Chondrocyte (in vitro differentiated cells): ENCODE measurements at places on chromosomes 11 and 22. TPM values are rescaled to one million over a fixed set of nuclear protein-coding genes. Genes with fewer than 3 reads are reported as not detected.

The KRTAP5-7 gene
- not detected in 3 replicates for total RNA-seq

The SPDYC gene
- total RNA-seq = not detected in 3 replicates

The ACRV1 gene
- total RNA-seq = 0.20 to 0.56 TPM in 2 of 3 replicates, not detected in the other

The CHRM4 gene
- 0.38 to 0.42 TPM in 2 of 3 replicates, not detected in the other for total RNA-seq

The SLC37A2 gene
- 0.37 to 1.2 TPM in 2 of 3 replicates, not detected in the other for total RNA-seq

DNA sequence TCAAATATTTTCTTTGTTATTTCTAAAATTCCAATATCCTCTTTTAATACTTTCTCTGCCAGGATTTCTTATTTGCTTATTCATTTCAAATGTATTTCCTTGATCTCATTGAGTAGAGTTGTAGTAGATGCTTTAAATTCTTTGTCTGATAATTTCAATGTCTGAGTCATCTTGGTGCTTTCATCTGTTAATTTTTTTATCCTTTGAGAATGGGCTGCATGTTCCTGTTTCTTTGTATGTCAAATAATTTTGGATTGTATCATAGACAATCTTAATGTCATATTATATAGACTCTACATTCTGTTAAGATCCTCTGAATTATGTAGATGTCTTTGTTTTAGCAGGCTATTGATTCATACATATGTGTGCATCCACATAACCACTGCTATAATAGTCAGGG, 57.5 kb downstream of the MYEOV start:
- H3K4me1 ChIP-seq = peaks cover 25% of the 10 kb centered on the region
- no peaks in the 10 kb centered on the region for H3K27me3 ChIP-seq
- no peak overlapping the region for H3K27ac ChIP-seq
- H3K4me3 ChIP-seq = no peak overlapping the region

GRCh38 chr22:44090571-44090905, 66.4 kb downstream of the PARVB start:
- H3K36me3 ChIP-seq = peaks cover 4% of the 10 kb centered on the region
- no peaks in the 10 kb centered on the region for H3K27me3 ChIP-seq
- peak; percentile 52 for DNase-seq
- H3K4me3 ChIP-seq = peak overlapping the region; percentile 9

GRCh38 chr11:57762235-57762861, 746 bp downstream of the CTNND1 start:
- no peaks in the 10 kb centered on the region for H3K36me3 ChIP-seq
- H3K4me3 ChIP-seq = peak overlapping the region; percentile 100
- H3K27me3 ChIP-seq = no peaks in the 10 kb centered on the region
- peak overlapping the region; percentile 100 for H3K27ac ChIP-seq

GRCh38 chr11:69905611-69906452, 86.6 kb upstream of the FGF3 start:
- H3K27ac ChIP-seq = no peak overlapping the region
- peaks cover 25% of the 10 kb centered on the region for H3K27me3 ChIP-seq
- no peak overlapping the region for H3K4me3 ChIP-seq

GRCh38 chr11:22792497-22792896, 37.1 kb downstream of the SVIP start:
- no peaks in the 10 kb centered on the region for H3K36me3 ChIP-seq
- DNase-seq = no peak
- H3K4me1 ChIP-seq = peaks cover 10% of the 10 kb centered on the region
- H3K27me3 ChIP-seq = no peaks in the 10 kb centered on the region
- H3K4me3 ChIP-seq = no peak overlapping the region

- H3K4me1 ChIP-seq = peaks cover 57% of the 10 kb centered on the region
- DNase-seq = no peak
- H3K27ac ChIP-seq = peak overlapping the region; percentile 78
These were observed 58.4 kb downstream of the PPFIBP2 start for GRCh38 chr11:7572001-7572712.

GRCh38 chr11:66225066-66225465, 43.4 kb upstream of the RAB1B start:
- H3K4me1 ChIP-seq = peaks cover 3% of the 10 kb centered on the region
- H3K4me3 ChIP-seq = no peak overlapping the region
- H3K27ac ChIP-seq = no peak overlapping the region
- peaks cover 11% of the 10 kb centered on the region for H3K36me3 ChIP-seq

GRCh38 chr22:48951836-48952235, 875.8 kb downstream of the BRD1 start:
- no peaks in the 10 kb centered on the region for H3K4me1 ChIP-seq
- no peaks in the 10 kb centered on the region for H3K36me3 ChIP-seq
- peak; percentile 59 for DNase-seq
- no peak overlapping the region for H3K4me3 ChIP-seq
- peaks cover 9% of the 10 kb centered on the region for H3K27me3 ChIP-seq

DNA sequence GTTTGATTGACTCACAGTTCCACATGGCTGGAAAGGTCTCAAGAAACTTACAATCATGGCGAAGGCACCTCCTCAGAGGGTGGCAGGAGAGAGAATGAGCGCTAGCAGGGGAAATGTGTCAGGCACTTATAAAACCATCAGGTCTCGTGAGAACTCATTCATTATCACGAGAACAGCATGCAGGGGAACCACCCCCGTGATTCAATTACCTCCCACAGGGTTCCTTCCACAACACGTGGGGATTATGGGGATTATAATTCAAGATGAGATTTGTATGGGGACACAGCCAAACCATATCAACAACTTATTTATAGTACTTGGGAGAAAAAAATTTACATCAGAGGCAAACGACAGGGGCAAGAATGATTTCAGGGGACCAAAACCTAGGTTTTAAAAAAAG, 3.0 kb downstream of the ME3 start:
- H3K27me3 ChIP-seq = no peaks in the 10 kb centered on the region
- no peak for DNase-seq
- H3K27ac ChIP-seq = no peak overlapping the region
- H3K4me3 ChIP-seq = no peak overlapping the region

DNA sequence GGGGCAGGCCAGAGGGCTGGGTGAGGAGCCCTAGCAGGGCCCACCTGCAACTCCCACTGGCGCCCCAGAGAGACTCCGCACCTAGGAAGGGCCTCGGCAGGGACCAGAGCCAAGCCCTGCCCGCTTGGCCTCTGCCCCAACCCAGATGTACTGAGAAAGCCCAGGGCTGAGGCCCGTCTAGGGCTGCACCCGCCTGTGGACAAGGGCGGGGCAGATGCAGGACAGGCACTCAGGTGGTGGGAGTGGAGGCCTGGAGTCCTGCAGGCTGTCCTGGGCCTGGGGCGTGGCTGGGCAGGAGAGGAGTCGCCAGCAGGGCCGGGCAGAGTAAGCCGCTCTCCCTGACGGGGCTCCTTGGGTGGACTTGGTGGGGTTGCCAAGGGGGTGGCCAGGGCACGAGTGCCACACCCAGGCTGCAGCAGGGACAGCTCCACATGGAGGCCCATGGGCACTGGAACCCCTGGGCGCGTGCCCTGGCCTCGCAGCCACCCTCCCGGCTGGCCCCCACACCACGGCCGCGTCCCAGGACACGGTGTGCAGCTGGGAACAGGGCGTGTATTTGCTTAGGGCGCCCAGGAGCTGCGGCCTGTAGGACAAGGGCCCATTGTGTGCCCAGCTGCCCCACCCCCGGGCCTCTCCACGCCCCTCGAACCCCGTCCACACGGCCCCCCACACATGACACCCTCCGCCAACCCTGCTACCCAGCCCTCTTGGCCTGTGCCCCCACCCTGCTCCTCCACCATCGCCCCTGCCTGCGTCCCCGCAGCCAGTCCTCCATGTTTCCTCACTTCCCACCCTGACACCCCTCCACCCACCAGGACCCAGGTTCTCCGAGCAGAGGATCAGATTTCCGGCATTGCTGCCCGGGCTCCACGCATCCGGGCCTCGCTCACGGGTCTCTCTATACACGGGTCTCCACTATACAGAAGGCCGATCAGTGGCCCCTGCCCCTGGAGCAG, 11.3 kb upstream of the PIM3 start:
- H3K4me3 ChIP-seq = no peak overlapping the region
- peaks cover 12% of the 10 kb centered on the region for H3K4me1 ChIP-seq
- H3K36me3 ChIP-seq = no peaks in the 10 kb centered on the region
- no peaks in the 10 kb centered on the region for H3K27me3 ChIP-seq
- DNase-seq = no peak

GRCh38 chr11:73172992-73173656, 31.0 kb upstream of the FCHSD2 start:
- no peak overlapping the region for H3K27ac ChIP-seq
- DNase-seq = no peak
- no peak overlapping the region for H3K4me3 ChIP-seq
- H3K27me3 ChIP-seq = peaks cover under 1% of the 10 kb centered on the region

DNA sequence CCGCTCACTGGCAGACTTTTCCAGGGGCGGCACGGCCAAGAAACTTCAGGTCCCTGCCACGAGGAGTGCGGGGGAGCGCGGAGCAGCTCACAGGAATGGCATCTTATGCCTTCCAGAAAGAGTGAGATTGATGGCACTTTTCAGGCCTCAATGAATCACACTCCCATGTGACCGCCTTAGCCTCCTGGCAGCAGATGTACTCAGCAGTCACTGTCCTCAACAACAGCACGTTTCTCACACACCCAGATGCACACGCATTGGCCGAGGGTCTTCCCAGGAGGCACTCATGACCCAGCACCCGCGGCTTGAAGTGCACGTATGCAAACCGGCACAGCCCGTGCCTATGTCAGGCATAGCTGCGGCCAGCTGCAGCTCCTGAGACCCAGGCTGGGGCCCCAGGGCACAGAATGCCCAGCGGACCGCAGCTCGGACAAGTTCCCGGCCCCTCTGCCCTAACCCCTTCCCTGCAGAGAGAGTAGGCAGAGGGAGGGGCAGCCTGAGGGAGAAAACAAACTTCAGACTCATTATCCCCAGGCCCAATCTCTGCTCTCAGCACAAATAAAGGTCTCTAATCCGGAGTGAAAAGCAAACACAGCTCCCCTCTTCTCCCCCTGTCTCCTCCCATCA, 48.3 kb downstream of the RPUSD4 start:
- peak overlapping the region; percentile 25 for H3K4me3 ChIP-seq
- no peaks in the 10 kb centered on the region for H3K36me3 ChIP-seq
- peaks cover 38% of the 10 kb centered on the region for H3K4me1 ChIP-seq

GRCh38 chr11:131940126-131940525, 569.7 kb downstream of the NTM start:
- H3K27ac ChIP-seq = no peak overlapping the region
- H3K27me3 ChIP-seq = no peaks in the 10 kb centered on the region
- H3K36me3 ChIP-seq = no peaks in the 10 kb centered on the region
- peaks cover 37% of the 10 kb centered on the region for H3K4me1 ChIP-seq

DNA sequence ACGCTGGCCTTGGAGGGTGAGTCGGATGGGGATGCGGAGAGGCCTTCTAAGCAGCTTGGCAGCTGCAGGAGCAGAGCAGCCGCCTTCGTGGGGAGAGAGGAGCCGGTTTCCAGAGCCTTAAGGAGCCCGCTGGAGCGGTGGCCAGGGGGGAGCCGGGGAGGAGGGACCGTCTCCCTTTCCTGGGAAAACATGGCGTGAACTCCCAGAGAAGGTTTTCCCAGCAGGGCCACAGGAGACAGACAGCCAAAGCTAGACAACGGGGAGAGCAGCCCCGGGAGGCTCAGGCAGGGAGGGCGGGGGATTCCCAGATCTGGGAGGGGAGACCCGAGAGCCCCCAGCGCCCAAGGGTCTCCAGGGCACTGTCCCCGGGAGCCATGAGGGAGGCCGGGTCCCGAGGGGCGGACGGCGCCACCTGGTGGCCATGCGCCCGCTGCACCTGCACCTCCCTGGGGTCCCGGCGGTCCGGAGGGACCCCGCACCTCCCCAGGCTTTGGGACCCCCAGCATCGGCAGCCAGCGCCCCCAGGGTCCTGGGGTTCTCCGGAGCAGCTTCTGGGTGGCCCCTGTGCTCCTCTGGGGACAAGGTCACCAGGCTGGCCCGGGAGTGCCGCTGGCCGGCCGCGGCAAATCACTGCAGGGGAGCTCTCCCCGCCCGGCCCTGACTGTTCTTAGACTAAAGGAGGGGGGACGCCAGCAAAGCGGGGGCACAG, 2.4 kb upstream of the SYT8 start:
- H3K36me3 ChIP-seq = no peaks in the 10 kb centered on the region
- H3K27ac ChIP-seq = peak overlapping the region; percentile 66
- H3K4me1 ChIP-seq = peaks cover 64% of the 10 kb centered on the region
- H3K4me3 ChIP-seq = no peak overlapping the region
- no peak for DNase-seq
- H3K27me3 ChIP-seq = no peaks in the 10 kb centered on the region

- peaks cover 36% of the 10 kb centered on the region for H3K27me3 ChIP-seq
- H3K36me3 ChIP-seq = no peaks in the 10 kb centered on the region
- no peak overlapping the region for H3K27ac ChIP-seq
These were observed 5.7 kb upstream of the PVALB start for GRCh38 chr22:36822581-36822980.

DNA sequence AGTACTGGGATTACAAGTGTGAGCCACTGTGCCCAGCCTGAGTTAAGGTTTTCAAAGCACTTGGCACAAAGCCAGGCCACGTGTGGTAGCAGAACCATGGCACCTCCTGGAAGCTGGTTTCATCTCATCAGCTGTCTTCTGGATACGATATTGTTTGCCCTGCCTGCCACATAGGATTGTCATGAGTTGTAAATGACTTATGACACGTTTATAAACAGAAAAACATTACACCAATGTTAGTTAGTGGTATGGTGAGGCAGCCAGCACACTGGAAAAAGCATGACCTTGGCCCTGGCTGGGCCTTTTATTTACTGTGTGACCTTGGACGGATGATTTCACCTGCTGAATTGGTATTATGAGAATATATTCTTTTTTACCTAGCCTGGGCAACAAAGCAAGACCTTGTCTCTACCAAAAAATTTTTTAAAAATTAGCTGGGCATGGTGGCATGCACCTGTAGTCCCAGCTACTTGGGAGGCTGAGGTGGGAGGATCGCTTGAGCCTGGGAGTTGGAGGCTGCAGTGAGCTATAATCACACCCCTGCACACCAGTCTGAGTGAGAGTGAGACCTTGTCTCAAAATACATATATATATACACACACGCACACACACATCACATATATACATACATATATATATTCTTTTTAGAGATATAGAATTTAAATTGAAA, 24.0 kb upstream of the MYH9 start:
- H3K4me3 ChIP-seq = no peak overlapping the region
- peaks cover 7% of the 10 kb centered on the region for H3K4me1 ChIP-seq
- no peak overlapping the region for H3K27ac ChIP-seq
- no peak for DNase-seq
- H3K27me3 ChIP-seq = no peaks in the 10 kb centered on the region

GRCh38 chr11:69892986-69893555, 73.9 kb upstream of the FGF3 start:
- peaks cover 66% of the 10 kb centered on the region for H3K27me3 ChIP-seq
- H3K4me1 ChIP-seq = no peaks in the 10 kb centered on the region

GRCh38 chr22:22228921-22229320, 15.7 kb upstream of the VPREB1 start:
- H3K36me3 ChIP-seq = no peaks in the 10 kb centered on the region
- no peaks in the 10 kb centered on the region for H3K4me1 ChIP-seq
- peaks cover 18% of the 10 kb centered on the region for H3K27me3 ChIP-seq
- DNase-seq = no peak

DNA sequence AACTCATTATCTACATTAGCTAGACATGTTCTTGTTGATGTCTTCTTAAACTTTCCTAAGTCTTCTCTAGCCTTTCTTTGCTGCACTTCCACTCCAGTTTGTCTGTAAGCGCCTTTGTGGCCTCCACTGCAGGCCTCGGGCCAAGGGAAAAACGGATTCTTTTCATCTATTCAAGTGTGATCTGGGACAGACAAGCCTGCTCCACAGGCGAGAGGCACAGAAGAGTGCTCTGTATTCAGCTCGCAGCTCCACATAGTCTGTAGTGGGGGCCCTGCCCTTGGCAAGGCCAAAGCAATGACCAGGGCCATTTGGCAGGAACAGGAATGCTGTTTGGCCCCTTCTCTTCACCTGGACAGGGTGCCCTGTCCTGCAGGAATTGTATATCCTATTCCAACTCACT, 84.1 kb upstream of the BARX2 start:
- DNase-seq = no peak
- no peak overlapping the region for H3K27ac ChIP-seq
- no peak overlapping the region for H3K4me3 ChIP-seq
- peaks cover 6% of the 10 kb centered on the region for H3K27me3 ChIP-seq
- H3K36me3 ChIP-seq = no peaks in the 10 kb centered on the region
